ENCODE measurements at places on chromosomes 5 and 9. TPM values are rescaled to one million over a fixed set of nuclear protein-coding genes. Genes with fewer than 3 reads are reported as not detected.
A peak's percentile ranks its signal among the peaks of the same experiment; 100 is the strongest.

- peak; percentile 0 for DNase-seq
Measured at GRCh38 chr5:156647034-156647451, 203.1 kb upstream of the PPP1R2B start.

GRCh38 chr5:58836351-58836750, 253.5 kb downstream of the RAB3C start:
- DNase-seq, result no peak

GRCh38 chr9:132879457-132880323, 992 bp downstream of the SPACA9 start:
- peak; percentile 23 for DNase-seq

DNA sequence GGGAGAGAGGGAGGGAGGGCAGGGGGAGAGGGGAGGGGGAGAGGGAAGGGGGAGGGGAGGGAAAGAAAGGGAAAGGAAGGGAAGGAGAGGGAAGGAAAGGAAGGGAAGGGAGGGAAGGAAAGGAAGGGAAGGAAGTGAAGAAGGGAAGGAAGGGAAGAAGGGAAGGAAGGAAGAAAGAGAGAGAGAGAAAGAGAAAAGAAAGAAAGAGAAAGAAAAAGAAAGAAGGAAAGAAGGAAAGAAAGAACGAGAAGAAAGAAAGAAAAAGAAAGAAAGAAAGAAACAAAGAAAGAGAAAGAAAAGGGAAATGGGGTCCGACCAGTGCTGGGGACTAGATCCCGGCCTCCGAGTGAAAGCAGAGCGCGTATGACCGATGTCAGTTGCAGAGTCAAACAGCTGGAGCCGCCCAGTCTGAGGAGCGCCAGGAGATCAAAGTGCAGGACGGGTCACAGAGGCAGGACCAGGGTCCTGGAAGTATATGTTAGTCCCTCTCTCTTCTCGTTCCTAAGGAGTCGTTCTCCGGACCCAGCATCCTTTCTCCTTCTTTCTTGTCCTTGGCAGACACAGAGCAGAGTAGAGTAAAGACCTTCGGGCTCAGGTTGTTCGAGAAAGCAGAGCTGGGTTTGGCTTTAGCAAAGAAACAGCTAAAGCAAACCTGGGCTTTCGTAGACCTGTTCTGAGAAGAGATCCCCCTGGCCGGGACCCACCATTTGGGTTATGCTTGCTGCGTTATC, 305.4 kb upstream of the MSX2 start:
- peak; percentile 39 for DNase-seq

DNA sequence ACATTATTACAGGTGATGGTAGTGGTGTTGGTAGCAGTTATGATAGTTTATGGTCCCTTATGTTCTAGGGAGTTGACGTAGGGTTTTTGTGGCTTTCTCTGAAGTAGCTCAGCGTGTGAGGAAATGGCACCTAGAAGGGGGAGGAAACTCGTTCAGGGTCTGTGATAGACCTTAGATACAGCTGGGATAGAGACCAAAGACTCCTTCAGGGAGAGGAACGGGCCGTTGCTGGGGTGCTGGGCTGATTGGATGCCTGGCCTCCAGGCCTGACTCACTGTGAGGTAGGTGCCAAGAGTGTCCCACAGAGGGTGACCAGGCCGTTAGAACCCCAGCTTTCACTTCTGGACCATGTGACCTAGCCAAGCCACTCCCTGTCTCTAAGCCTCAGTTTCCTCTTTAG, 96.6 kb downstream of the DAB2IP start:
- DNase-seq, result no peak

GRCh38 chr5:56003179-56003578, 8.4 kb upstream of the IL6ST start:
- peak; percentile 46 for DNase-seq

- DNase-seq, result no peak
Measured at GRCh38 chr9:98178874-98179850, 13.3 kb downstream of the CORO2A start.

DNA sequence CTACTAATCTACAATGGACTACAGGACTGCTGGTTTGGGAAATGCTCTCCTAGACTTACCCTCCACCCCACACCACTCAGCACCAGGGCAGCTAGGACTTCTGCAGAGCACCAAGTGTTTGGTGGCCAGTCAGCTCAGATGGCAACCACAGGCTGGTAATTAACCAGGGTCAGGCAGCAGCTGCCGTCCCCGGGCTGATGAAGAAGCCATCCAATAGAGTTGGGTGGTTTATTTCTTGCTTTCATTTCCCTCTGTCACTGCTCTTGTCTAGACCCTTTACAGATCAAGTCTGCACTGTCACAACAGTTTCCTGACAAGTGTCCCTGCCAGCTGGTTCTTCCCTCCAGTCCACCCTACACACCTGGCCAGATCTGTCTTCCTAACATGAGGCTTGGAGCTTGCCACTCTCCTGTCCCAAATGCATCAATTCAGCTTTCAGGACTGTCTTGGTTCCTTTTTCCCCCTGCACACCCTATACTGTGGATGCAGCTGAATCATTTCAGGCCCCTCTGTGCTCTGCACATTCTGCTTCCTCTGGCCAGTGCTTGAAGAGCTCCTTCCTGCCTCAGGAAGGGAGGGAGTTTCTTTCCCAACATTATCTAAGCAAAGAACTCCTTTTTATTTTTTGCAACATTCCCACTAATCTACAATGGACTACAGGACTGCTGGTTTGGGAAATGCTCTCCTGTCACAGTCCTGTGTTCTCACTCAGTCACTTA, 30.2 kb upstream of the HSPA9 start:
- DNase-seq, result no peak

DNA sequence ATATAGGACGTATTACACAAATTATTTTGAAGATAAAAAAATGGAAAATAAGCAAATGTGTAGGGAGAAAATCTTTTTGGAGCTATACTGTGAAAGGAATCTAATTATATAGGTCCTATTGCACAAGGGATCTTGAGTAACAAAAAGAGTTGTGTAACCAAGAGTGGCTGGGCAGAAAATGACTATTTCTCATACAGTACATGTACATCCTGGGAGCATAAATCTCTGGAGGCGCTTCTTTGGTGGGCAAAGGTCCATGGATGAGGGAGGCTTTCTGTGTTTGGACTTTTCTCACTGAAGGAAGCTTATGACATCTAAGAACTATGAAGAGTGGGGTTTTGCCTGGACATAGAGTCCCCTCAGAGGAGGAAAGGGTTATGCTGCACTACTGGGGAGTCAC, 29.8 kb downstream of the ANKS6 start:
- no peak for DNase-seq

DNA sequence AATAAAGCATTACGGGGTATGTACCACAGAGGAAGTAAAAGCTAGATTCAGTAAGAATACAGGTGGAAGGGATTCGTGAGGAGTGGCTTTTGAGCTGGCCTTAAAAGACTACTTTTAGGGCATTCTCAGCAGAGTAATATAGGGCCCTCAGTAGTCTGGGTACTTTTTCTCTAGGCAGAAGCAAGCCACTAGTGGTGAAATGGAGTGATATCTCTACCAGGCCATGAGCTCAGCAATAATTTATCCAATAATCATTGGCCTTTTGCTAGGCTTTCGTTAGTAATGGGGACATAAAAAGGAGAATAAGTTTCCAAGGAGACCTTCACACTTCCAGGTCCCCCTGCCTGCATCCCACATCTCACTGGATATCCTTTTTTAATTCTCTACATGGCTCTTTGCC, 1.7 kb downstream of the POLR3G start:
- no peak for DNase-seq

DNA sequence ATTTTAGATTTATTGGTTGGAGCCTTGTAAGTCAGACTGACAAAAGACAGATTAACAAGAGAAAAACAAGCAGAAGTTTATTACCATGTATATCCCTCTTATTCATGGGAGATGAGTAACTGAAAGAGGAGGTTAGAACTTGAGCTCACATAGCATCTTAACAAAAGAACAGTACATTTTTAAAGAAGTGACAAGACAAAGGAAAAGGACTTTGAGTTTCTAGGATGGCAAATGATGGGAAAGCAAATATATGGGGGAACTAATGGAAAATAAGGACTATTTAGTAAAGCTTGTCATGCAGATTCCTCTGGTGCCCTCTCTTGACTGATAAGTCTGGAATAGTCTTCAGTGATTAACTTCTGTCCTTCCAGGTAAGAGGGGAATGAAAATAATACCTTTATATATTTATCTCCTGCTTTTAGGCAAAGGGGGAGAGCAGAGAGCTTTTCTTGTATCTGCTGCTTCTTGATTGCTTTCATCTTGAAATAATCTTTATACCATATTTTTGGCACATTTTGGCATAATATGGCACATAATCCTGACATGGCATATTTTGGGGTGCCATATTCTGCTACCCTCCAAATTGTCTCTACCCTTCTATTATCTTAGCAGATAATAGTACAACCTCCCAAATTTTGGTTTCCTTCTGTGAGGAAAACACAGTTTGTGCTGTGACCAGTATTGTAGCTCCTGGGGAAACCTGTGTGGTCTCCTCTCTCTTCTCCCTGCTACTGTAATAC, 206.8 kb downstream of the TMC1 start:
- no peak for DNase-seq

- DNase-seq, result peak; percentile 28
Measured at GRCh38 chr9:92669527-92669889, 423 bp downstream of the IPPK start.

- no peak for DNase-seq
Measured at GRCh38 chr5:174044466-174045254, 846 bp upstream of the NSG2 start.

DNA sequence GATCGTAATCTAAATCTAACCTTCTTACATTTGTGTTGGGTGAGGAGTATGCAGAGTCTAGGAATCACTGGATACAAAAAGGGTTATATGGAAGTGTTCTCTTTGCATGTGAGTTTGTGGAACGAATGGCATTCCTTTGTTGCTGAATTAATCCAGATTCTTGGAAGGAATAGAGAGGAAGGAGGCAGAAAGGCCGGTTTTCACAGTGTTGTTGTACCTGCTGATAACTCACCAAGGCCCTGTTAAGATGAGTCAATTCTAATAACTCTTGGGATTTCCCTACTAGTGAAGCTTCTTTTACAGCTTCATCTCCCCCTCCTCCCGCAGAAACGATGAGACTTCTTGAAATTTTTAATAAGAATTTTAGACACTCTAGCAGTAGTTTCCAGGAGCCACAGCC, 84.0 kb downstream of the ZSWIM6 start:
- DNase-seq, result no peak

- no peak for DNase-seq
Measured at GRCh38 chr5:94906750-94907149, 288.3 kb downstream of the SLF1 start.

DNA sequence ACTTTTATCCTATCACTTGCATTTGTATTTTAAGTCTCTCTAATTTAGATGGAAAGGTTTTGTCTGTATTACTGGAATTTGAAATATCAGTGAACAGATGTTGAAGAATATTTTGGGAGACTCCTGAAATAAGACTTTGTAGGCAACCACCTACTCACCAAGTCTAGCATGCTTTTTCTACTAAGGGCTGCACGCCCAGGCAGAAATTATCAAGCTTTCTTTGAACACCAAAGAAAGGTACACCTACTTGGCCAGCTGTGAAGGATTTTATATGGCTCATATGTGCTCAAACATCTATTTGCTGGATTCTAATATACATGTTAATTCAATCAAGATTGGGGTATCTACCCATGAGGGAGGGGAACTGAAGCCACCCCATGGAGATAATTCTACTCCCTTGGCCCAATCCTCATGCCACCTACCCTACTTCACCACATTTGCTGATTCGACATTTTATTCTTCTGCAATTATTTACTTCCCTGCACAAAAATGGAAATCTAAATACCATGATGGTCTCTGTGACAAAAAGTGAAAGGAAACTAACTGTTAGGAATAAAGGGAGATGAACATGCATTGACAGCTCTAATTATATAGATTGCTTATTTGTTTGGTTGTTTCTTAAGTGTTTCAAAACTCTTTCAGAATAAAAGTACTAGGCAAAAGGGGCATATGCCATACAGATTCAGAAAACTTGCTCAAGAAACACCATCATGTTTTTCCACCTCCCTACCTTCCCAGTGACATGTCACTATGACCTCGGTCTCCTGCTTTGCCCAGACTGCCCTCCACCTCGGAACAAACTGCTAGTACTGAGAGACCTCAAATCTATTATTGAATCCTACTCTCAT, 895 bp upstream of the MYOT start:
- DNase-seq, result no peak

DNA sequence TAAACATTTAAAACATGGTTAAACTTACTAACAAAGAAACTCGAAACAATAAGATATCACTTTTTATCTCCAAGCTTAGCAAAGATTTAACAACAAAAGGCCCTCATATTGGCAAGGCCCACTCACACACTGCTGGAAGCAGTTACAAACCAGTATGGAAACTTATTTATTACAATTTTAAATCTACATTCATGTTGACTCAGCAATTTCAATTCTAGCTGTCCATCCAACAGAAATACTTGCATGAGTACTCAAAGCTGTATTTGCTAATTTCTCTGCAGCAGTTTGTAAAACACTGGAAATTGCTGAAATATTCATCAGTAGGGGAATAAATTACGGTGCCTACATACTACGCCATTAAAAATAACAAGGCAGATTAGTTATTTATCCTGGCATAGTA, 2.8 kb upstream of the DNAJA1 start:
- no peak for DNase-seq

- DNase-seq, result no peak
Measured at GRCh38 chr9:127189628-127190027, 67.2 kb upstream of the ANGPTL2 start.

DNA sequence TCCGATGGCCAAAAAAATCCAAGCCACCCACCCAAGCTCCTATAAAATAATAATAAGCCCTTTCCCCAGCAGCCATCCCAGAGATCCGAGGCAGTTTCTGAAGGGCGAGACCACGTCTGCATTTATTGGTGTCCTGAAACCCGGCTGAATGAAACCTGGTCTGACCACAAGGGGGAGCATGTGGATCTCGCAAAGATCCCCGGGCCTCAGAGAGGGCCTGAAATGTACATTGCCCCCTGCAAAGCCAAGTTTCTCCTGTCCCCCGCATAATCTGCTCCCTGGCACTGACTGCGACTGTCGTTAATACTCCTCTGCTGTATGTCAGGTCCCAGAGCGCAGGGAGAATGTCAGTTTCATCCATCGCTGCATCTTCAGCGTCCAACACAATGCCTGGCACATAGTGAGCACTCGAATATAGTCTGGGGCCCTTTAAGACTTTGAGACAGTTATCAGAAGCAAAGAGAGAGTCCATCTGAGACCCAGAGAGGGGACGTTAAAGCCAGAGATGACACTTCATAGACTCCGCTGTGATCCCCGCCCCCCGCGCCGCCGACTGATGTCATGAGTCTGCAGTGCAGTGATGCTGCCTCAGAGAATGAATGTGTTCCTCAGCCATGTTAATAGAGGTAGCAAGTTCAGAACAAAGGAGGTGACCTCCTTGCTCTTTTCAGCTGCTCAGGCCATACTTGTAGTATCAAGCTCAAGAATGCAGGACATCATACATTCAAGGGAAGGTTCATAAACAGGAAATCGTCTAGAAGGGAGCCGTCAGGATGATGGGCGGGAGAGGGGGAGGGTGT, 74.5 kb upstream of the BARHL1 start:
- peak; percentile 55 for DNase-seq

Gene ZDHHC11B
- total RNA-seq, result not detected

Gene CCDC183
- total RNA-seq, result not detected

Gene XRCC4
- 20.8 TPM for total RNA-seq

Gene LOX
- 28.4 TPM for total RNA-seq

Gene ADRB2
- 0.59 TPM for total RNA-seq

Gene SPINK1
- not detected for total RNA-seq

Gene PCDHA1
- total RNA-seq, result not detected
